ENCODE measurements at places on chromosomes 7 and 10. TPM values are rescaled to one million over a fixed set of nuclear protein-coding genes. Genes with fewer than 3 reads are reported as not detected.
A peak's percentile ranks its signal among the peaks of the same experiment; 100 is the strongest.

- DNase-seq, result no peak
These were observed 49.2 kb upstream of the FAM133B start for GRCh38 chr7:92639213-92639896.

DNA sequence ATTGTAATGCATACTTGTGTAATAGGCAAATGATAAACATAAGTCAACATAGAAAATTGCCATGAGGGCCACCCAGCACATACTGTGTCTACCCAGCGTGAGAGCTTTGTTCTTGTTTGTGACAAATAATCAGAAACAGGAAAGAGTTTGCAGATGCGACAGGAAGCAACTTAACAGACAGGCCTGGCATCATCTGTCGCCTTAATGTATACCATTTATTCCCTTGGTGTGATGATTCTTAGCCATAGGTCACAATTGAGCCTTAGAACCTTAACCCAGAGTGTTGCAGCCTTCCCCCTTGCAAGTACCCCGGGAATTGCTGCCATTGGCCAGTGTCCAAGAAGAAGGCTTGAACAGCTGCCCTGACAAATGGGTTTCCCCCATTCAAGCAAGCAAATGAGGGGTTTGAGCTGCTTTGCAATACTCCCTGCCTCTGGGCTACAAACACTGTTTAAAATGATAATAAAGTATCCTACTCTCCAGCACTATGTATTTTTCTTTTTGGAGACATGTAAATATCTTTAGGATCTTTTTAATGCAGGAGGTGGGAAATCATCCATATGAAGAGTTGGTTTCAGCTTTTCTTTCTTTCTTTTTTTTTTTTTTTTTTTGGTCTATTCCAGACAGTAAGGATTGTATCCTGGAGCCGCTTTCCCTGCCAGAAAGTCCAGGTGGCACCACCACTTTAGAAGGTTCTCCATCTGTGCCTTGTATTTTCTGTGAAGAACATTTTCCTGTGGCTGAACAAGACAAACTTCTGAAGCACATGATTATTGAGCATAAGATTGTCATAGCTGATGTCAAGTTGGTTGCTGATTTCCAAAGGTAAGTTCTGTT, 80.0 kb downstream of the ZNF277 start:
- no peak for DNase-seq

DNA sequence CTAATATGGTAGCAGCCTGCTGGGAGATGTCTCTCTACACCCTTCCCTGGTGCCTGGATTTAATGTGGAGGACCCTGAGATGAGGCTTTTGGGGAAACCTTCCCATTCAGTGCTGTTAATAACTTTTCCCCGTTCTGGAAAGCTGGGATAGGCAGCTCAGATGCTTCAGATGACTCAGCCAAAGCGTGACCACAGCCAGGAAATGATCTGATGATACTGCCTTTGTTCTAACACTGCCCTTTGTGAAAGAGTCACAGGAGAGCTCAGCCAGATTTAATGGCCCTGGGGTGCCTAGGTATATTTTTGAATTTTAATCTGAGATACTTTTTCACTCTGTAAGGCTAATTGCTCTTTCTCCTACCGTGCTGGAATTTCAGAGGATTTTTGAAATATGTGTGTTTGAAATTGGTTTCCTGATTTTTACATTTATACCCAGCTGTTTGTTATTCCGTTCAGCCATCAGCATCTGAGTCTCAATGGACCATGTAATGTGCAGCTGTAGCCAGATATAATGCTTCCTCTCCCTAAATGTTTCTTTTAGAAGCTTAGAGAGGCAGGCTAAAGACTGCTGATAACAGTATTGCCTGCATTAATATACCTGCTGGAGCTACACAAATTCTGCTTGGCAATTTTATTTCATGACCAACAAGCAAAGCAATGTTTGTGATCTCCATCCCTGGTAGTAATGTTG, 17.8 kb downstream of the CELF2 start:
- no peak for DNase-seq

GRCh38 chr7:26538689-26539088, 247.0 kb downstream of the SNX10 start:
- no peak for DNase-seq

Gene ZNF425
- 1.3 TPM for total RNA-seq

DNA sequence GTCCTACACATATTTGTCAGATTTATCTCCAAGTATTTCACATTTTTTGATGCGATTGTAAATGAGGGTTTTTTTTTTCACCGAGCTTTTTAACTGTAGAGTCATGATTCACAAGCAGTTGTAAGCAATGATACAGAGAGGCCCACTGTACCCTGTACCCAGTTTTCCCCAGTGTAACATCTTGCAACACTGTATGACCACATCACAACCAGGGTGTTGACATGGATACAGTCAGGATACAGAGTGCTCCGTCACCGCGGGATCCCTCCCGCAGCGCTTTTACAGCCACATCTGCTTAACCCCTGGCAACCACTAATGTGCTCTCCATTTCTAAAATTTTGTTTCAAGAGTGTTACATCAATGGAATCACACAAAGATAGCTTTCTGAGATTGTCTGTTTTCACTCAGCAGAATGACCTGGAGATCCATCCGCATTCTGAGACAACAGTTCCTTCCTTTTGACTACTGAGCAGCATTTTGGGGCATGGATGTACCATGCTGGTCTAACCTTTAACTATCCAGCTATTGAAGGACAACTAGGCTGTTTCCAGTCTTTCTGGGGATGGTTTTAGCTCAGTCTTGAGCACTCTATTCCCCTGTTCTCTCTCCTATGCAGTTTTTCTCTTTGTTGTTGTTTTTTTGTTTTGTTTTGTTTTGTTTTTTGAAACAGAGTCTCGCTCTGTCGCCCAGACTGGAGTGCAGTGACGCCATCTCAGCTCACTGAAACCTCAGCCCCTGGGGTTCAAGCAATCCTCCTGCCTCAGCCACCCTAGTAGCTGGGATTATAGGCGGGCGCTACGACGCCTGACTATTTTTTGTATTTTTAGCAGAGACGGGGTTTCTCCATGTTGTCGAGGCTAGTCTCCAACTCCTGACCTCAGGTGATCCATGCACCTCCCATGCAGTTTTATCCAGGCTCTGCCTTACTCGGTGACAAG, 25.9 kb downstream of the GPRIN2 start:
- DNase-seq, result peak; percentile 78

GRCh38 chr10:33579996-33580395, 245.5 kb upstream of the NRP1 start:
- no peak for DNase-seq

Gene CYP51A1
- total RNA-seq, result 271 TPM

DNA sequence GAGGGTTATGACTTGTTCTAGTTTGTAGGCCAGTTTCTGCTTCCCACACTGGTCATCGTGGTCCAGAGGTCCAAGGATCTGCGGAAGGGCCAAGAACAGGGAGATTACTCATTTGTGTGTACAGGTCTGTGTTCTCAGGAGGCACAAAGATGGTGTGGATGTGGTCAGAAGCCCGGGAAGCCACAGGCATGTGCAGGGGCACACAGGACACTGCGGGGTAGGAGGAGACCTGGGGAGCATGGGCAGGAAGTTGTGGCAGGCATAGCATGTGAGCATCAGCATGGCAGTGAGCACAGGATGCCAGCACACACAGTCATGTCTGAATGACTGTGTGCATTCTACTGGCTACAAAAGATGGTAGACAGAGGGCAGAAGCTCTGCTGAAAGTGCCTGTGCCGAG, 445.8 kb downstream of the PLXNA4 start:
- DNase-seq, result no peak

Gene CCL24
- total RNA-seq, result 3.3 TPM

DNA sequence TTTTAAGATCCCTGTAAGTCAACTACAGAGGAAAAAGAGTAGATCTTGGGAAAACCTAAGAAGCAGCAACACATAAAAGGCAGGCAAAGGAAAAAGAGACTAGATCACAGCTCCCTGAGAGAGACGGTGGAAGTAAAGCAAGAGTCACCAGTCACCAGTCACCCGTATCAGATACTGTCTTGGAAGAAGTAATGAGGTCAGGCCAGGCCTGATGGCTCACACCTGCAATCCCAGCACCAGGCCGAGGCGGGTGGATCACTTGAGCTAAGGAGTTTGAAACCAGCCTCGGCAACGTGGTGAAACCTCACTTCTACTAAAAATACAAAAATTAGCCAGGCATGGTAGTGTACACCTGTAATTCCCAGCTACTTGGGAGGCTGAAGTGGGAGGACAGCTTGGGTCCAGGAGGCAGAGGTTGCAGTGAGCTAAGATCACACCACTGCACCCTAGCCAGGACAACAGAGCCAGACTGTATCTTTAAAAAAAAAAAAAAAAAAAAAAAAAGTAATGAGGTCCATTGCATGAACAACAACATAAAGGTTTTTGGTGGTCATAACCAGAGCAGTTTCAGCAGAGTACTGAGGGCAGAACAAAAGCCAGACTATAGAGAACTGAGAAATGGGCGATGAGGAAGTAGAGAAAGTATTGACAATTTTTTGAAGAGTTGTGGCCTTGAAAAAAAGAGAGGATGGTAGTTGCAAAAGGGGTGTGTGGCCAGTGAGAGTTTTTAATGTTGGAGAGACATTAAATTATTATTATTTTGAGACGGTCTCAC, 16.9 kb downstream of the ZNF713 start:
- DNase-seq, result no peak

Gene SPDYE11
- total RNA-seq, result not detected

DNA sequence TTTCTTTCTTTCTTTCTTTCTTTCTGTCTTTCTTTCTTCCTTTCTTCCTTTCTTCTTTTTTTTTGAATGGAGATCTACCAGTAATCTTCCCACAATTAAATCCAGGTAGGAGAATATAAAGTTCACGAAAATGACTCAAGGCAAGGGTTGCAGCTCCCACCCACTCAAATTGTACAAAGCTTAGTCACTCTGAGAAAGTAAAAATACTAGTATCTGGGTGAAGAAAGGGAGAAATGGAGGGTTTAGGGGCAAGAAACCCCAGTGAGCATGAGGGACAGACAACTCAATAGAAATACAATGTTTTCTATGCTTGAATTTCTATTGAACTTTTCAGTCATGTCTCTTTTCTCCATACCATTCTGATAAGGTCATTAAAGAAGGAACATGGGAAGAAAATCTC, 200.8 kb downstream of the GATA3 start:
- no peak for DNase-seq

Gene ZNF282
- 20.3 TPM for total RNA-seq

Gene DLX6
- not detected for total RNA-seq

Gene CTAGE4
- total RNA-seq, result 5.0 TPM

DNA sequence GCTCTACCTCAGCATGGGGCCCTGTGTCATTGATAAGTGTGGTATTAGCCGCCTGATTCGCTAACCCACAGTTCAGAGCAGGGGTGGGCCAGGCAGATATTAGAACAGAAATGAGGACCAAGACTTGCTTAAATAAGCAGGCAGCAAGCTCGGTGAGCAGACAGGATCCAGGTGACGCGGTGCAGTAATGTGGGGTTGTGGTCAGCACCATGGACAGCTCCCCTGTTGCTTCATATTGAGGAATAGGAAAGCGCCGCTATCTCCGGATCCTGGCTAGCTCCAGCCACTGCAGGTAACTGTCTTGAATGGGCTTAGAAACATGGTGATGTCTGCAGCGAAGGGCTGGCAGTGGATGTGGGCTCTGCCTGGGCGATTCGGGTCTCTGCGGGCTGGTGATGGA, 51.3 kb upstream of the GPR26 start:
- peak; percentile 74 for DNase-seq

GRCh38 chr10:48648172-48648942, 36.3 kb upstream of the WDFY4 start:
- DNase-seq, result no peak

GRCh38 chr10:76301211-76301610, 869.8 kb downstream of the LRMDA start:
- no peak for DNase-seq

DNA sequence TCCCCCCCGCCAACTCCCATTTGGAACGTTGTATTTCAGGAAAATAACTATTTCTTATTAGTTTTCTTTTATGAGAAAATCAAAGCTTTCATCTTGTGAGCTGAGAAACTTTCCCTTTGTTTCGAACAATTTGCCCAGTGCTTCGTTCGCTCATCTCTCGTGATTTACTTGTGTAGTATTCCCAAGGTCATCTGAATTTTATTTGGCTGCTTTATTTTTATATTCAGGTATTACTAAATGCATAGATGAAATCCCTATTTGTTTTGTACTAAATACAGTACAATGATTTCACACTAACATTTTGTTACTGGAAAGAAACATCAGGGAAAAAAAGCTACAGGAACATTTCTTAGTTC, 12.0 kb upstream of the EBLN1 start:
- no peak for DNase-seq

DNA sequence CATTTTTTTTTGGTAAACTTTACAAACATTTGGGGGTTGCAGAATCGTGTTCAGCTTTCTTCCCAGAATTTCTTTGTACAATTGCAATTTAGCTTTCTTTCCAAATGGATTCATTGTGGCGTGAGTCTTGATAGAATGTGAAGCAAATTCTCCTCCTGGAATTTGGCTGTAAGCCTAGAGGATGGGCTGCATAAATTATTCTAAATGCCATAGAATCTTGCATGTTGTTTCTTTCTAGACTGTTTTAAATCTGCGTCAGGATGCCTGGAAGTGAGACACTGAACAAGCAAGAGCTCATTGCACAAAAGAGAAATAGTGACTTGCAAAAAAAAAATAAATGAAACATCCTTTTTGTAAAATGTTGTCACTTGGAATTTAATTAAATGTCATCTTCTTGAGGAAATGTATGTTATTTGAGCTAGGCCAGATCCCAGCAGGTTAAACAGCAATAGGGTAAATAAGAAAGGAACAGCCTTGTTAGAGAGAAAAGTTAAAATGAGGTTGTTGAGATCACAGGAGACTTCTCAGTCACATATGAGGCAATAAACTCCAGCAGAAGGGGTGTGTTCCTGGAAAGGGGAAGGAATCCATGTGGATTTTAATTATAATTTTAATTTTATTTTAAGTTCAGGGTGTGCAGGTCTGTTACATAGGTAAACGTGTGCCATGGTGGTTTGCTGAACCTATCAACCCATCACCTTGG, 483.0 kb downstream of the PLXDC2 start:
- DNase-seq, result no peak

Gene SFRP4
- total RNA-seq, result 37.3 TPM

Gene LIPF
- not detected for total RNA-seq

- no peak for DNase-seq
These were observed 207.7 kb upstream of the ADCY1 start for GRCh38 chr7:45366475-45366874.

DNA sequence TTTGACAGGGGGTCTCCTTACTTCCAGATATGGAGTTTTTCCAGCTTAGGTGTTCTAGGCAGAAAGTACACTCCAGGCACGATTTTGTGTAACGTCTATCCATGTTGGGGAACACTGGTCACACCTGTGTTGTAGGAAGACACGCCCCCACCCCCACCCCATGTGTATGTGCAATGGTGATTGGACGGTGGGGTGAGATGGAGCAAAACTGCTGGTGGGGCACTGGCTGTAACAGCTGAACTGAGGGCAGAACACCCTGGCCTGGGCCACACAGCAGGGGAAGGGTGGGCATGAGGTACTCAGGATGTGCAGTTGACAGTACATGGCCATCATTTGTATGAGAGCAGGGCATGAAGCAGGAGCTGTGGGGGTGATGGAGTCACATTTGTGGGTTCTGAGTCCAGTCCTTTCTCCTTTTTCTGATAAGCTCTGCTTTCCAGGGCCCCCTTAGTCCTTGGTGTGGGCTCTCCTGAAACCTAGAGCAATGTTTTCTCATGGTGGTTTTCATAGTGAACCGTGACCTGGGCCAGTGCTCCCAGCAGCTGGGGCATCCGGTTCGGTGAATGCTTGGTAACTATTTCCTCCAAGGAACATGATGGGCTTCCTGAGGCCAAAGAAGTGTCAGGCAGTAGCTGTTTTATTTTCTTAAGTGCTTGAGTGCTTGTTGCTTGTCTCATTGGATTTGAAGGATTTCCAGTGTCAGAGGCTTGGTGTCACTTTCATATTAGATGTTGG, 63.4 kb upstream of the AQP1 start:
- DNase-seq, result no peak

Gene OR13A1
- not detected for total RNA-seq
